Cortex of kidney (tissue), 1 donor: ENCODE measurements at places on chromosomes 4 and X.

DNA sequence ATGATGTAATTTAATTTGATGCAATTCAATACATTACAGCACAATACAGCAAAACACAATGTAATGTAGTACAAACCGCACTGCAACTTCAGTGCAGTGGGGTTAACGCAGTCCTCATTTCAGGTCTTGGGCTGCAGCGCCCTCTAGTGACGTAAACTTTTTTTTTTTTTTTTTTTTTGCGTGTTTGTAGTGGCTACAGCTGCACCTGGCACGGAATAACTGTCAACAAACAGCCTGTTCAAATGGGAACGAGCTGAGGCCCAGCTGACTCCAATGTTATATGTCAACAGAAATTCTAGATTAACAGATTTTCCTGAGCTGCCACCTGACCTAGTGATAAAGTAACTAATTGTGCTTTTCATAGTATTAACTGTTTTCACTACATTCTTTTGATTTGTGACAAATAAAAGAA lies 33.5 kb upstream of the RASSF6 start:
- no peak for DNase-seq

- no peak for DNase-seq
These were observed at the start of gene PABPC4L for GRCh38 chr4:134201216-134202161. Gene PABPC4L (minus strand): TSS chr4:134201789. CDS start chr4:134201019, 770 bp downstream.

DNA sequence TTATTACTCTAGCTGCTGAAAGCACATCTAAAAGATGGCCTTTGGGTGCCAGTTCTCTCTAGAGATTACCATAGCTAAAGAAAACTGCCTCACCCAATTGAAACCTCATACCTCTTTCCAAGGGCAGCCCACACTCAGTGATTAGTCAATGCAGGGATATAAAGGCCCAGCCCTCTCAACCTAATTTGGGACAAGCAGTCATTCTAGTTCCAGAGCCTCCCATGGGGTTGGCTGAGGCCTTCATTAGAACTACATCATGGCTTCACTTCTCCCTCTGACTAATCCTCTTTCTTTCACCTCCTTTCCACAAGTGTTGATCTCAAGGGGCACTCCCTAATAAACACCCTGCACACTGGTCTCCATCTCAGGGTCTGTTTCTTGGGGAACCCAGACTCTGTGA lies 38.5 kb upstream of the C1GALT1C1 start:
- no peak for DNase-seq

- no peak for DNase-seq
These were observed 165.0 kb upstream of the GEMIN8 start for GRCh38 chrX:14194711-14195110.

- DNase-seq = no peak
These were observed 808 bp downstream of the THAP6 start for GRCh38 chr4:75514949-75515612.

GRCh38 chr4:158314756-158315487 lies 104.6 kb downstream of the TMEM144 start:
- DNase-seq = no peak

DNA sequence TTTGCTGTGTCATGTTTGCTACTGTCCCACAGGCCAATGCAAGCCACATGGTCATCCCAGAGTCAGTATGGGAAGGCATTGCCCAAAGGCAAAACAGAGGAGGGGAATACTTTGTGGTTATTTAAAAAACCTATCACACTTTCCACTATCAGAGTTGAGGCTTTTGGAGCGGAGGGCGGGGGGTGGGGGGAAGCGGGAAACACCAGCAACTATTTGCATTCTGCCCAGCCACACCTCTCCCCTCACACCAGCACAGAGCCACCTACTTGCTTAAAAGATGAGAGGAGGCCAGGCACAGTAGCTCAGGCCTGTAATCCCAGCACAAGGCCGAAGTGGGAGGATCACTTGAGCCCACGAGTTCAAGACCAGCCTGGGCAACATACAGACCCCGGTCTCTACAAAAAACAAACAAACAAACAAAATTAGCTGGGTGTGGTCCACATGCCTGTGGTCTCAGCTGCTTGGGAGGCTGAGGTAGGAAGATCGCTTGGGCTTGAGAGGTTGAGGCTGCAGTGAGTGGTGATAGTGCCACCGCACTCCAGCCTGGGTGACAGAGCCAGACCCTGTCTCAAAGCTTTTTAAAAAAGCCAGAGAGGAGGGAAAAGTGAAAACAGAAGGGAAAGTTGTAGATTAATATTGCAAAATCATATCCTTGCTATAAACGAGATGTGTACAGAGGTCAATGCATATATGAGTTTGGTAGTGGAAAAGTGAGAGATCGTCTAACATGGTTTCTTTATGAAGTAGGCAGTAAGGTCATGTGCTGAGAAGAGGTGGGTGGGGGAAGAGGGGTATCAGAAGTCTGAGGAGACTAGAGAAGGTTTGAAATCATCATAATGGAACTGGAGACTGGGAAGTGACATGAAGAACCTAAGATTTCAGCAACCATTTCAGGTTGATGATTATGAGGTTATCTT lies 1.9 kb upstream of the CHST7 start:
- no peak for DNase-seq

DNA sequence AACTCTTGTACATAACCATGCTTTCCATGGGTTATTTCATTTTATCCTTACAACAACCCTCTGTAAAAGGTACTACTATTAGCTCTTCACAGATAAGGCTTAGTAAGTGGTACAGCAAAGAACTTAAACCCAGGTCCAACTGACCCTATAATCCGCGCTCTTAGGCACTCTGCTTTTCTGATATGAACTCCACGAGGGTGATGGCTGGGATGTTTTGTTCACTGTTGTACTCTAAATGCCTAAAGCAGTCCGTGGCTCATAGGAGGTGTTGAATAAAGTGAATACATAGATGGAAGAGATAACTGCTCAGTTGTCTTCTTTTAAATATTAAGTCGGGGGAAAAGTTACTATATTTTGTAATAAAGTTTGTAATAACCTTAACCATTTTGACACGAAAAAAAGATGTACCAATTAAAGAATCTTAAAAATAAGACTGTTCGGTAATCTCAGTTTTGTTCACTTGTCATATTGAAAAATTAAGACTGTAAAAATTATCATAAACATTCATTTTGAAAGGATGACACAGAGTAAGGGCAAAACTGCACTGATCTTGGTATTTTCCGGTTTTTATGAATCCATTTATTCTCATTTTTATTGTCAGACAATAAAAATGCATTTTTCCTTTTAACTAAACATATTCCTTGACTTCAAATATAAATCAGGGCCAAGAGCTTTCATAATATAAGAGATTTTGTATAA lies 166.5 kb downstream of the FBXW7 start:
- DNase-seq = no peak

DNA sequence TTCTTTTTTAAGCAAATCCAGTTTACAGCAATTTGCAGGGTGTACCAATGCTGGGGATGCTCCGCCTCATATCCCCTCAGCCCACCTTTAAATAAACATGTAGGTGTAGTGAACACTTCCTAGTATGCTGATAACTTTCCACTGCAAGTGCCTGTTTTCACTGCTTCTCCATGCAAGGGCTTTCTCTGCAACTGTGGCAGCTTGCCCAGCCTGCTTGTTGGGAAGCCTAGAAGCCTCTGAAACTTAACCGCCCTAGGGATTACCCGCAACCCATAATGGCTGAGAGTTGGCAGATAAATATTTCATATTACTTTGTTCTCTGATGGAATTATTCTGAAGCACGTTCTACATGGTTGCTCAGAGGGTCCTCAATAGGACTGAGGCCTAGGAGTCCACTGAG lies 253.7 kb upstream of the DDX53 start:
- no peak for DNase-seq
